ENCODE measurements at places on chromosomes 2 and 18.

GRCh38 chr2:72982219-72982618 lies 64.9 kb downstream of the EMX1 start:
- no peak for DNase-seq

DNA sequence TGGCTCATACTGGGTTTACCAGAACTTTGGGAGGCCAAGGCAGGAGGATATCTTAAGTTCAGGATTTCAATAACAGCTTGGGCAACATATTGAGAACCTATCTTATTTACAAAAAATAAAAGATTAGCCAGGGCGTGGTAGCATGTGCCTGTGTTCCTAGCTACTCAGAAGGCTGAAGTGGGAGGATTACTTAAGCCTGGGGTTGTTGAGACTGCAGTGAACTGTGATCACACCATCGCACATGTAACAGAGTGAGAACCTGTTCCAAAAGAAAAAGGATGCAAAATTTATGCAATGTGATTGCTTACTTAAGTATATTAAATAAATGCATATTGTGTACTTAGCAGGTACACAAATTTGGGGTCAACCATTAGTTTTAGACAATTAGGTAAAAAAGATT lies 768.9 kb upstream of the CDH7 start:
- DNase-seq, result no peak

DNA sequence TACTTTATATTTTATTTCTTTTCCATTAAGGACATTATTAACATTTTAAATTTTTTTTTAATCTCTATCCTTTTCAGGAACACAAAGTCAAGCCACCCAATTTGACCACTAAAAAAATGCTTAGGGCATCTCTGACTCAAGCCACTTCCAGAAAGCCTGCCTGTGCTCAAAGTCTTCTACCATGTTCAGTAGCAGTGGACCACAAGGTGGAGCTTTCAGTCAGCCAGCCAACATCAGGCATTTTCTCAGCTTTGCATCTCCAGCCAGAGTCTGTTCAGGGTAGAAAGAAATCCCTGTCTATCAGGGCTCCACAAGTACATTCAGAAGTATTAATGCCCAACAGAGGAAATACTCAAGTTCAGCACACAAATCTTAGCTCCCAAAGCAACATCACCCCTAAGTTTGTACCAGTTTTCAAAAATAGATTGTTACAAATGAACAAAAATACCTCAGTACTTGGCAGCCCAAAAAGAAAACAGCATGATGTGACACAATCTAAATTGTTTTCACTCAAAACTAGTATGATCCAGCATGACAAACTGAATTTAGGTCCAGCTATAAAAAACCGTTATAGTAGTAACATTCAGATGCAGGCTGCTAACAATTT lies 37.6 kb downstream of the C18orf63 start:
- DNase-seq, result no peak

GRCh38 chr2:150885236-150885635 lies 376.4 kb downstream of the RBM43 start:
- DNase-seq, result no peak

DNA sequence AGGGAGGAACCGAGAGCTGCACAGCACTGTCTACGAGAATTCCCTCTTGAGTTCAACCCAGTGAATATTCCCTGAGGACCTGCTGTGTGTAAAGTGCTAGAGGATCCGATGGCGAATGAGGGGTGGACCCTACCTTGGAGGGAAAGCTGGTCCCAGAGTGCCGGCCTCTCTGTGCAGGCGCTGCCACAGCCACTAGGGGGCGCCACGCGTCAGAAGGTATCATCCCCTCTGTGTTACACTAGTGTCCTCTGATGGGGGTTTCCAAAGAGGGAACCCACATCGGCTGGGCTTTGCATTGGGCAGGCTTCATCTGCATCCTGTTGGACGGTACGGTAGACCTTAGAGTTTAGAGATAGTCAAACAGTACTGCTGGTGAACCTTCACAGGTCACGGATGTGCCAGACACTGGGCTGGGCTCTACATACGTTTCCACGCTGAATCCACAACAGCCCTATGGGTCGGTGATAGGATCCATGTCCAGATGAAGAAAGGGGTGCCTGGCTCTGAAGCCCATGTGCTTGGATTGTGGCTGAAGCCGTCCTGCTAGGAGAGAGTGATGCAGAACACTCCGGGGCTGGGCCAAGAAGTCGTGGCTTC lies 39.0 kb downstream of the COA5 start:
- peak; percentile 62 for DNase-seq

DNA sequence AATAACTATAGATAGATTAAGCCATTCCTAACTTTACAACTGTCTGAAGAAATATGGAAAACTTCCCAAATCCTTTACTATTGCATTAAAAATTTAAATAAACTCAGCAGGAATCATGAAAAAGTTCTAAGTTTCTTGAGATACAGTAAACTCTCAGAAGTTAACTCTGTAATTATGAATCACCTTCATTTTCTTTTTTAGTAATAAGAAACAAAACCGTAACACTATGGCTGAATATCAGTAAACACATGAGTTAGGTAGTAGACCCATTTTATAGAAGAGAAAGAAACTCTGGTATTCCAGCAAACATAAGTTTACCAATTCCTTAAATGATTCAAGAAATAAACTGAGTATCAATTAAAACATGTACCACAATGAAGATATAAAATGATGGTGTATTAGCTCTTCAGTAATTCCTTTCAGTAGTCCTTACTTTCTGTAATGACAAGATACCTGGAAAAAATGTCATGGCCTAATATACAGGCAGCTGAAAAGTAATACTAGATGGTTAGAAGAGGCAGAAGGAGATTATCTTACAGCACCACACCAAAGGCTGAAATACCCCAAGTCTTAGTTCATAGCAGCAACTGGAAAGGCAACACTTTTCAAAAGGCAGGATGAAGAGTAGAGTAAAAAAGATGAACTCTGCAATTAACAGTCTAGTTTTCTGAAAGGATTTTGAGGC lies 11.5 kb downstream of the TRIP12 start:
- no peak for DNase-seq

DNA sequence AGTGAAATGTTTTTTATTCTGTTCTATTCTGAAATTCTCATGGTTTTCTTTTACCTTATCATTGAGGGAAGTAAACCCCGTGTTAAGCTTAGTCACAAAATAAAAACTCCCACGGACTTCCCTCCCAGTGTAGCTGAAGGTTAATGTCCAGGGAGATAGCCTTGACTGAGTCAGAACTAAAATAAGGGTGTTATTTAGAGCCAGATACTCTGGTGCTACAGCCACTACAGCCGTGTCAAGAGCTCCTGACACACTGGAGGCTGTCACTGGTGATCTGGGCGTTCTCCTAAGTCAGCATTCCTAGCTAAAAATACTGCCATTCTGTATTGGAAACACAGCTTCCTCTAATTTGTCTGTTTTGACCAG lies 82.0 kb upstream of the RANBP2 start:
- no peak for DNase-seq

DNA sequence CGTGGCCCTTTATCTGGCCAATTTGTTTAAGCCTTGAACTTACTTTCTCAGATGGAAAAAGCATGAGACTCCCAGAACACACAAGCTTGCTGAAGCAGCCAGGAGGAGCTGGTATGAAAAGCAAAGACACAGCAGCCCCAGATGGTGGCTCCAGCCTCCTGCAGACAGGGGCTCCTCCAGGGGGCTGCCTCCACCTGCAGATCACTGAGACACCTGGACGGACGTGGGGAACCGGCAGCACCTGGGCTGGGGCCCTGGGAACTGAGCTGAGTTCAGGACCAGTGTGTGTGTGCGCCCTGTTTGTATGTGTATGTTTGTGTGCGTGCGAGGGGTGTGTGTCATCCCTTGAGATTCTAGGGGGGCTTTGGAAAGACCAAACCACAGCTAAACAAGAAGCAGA lies 8.6 kb downstream of the CYS1 start:
- no peak for DNase-seq

DNA sequence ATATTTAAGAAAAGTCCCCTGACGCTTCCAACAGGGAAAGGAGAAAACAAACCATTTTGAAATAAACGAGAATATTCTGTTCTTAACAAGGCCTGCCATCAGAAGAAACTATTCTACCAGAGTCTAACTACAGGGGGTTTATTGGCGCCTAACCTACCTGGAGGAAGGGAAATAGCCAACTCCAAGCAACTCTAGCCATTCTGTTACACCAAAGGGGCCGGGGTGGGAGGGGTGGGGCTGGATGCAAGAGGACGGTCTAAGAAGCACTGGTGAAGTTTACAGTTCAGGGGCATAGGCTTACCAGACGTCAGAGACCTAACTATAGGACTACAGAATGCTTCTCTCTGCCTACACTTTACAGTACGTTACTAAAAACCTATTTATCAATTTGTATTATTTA lies 60.5 kb upstream of the GALNT5 start:
- DNase-seq, result no peak

DNA sequence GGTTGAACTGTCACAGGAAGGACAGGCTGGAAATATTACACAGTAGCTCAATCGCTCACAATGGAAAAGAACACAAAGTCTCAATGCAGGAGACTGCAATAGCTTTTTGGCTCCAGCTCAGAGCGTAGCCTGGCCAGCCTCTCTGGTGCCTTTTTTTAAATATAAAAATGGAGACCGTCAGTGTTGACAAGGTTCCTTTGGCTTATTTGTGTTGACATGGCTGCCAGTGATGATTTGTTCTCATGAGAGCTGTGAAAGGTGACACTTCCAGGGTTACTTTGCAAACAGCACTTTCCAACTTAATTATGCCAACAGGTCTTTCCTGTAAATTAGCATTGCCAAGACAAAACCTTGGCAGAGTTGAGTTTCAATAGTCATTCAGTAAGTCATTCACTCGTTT lies 70.8 kb downstream of the KCNE4 start:
- no peak for DNase-seq

- DNase-seq, result no peak
Measured at GRCh38 chr2:157443795-157444640, at the start of gene CYTIP. Gene CYTIP, minus strand, starts transcription at chr2:157444089. Its CDS starts 69 bp downstream, at chr2:157444020.

GRCh38 chr2:128401680-128402079 lies 83.0 kb upstream of the HS6ST1 start:
- no peak for DNase-seq

GRCh38 chr2:147165697-147166382 lies 679.0 kb upstream of the ACVR2A start:
- no peak for DNase-seq

DNA sequence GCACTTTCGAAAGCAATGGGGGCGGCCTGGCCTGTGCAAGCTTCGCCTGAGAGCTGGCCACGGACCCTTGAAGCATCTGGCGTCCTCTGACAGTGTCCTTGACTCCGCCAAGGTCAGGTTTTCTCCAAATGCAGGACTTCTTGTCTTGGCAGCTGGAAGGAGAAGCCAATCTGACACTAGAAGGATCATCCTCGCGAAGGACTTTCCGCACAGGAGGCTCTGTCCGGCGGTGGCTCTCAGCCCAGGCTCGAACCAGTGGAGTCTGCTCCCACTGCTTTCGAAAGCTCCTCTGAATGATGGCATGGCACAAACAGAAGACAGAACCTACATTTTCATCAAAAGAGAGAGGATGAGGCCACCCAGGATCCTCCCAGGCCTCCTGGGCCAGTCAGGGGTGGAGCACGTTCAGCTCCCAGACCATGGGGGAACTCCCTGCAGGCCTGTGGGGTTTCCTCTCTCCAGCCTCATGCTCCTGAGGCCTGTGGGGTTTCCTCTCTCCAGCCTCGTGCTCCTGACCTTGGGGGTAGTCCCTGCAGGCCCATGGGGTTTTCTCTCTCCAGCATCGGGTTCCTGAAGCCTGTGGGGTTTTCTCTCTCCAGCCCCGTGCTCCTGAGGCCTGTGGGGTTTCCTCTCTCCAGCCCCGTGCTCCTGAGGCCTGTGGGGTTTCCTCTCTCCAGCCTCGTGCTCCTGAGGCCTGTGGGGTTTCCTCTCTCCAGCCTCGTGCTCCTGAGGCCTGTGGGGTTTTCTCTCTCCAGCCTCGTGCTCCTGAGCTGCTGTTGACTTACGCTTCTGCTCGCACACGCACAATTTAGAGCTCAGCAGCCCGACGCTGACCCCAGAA lies 396.5 kb upstream of the SALL3 start:
- DNase-seq, result no peak

DNA sequence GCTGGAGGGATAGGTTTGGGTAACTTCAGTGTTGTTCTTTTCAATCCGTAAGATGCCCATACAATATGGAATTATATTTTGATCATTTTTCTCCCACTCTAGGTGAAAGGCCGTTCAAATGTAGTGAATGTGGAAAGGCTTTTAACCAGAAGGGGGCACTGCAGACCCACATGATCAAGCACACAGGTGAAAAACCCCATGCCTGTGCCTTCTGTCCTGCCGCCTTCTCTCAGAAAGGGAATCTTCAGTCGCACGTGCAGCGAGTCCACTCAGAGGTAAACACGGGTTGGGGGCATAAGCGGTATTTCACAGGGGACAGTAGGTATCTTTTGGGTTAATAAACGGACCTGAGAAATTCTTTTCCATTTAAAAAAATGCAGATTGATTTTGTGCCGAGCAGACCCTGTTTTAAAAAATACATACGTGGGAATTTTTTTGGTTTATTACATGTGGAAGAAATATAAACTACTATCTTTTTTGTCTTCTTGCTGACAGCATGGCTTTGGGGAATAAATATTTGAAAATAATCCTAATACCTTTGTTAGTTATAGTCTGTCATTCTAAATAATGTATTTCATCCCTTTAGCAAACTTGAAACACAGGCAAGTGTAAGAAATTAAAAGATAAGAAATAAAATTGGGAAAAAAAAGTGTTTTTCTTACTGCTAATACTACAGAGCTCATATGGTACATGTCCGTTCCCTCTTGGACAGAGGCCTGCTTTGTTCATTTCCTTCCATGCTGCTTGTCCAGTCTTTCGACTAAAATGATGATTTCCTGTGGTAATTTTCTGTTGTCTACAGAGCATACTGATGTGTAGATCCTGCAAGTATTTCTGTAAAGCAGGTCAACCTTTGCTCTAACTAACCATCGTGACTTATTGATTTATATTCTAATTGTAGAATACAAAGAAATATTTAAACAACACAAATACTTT lies 53.3 kb downstream of the ZNF236 start:
- peak; percentile 21 for DNase-seq

- no peak for DNase-seq
Measured at GRCh38 chr2:18630541-18630940, 41.2 kb upstream of the NT5C1B start.

DNA sequence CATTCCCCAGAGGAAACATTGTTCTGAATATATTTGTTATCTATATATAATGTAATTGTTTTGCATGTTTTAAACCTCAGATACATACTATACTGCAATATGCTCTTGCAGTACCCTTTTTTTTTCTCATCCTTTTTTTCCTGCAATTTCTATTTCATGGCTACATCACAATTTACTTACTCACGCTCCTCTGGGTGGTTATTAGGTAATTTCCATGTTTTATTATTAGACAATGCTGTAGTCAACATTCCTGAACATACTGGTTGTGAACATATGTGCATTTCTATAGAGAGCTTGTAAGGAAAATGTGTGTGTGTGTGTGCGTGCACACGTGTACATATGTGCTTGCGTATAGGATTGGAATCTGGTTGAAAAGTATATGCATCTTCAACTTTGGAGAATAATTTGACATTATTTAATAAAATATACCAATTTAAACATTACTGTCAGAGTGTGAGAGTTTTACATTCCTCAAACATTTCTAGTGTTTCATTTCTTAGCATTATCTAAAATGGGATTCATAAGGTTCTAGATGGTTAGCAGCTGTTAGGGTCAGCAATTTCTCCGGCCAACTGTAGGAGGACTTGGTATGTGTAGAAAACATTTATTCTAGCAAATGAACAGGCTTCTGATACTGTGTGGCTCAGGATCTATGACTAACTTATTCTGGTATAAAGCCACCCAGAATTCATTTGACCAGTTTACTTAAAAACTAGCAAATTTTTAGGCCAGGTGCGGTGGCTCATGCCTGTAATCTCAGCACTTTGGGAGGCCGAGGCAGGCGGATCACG lies 22.4 kb downstream of the NCOA1 start:
- DNase-seq, result no peak
